ENCODE measurements at places on chromosomes 7 and 10.

DNA sequence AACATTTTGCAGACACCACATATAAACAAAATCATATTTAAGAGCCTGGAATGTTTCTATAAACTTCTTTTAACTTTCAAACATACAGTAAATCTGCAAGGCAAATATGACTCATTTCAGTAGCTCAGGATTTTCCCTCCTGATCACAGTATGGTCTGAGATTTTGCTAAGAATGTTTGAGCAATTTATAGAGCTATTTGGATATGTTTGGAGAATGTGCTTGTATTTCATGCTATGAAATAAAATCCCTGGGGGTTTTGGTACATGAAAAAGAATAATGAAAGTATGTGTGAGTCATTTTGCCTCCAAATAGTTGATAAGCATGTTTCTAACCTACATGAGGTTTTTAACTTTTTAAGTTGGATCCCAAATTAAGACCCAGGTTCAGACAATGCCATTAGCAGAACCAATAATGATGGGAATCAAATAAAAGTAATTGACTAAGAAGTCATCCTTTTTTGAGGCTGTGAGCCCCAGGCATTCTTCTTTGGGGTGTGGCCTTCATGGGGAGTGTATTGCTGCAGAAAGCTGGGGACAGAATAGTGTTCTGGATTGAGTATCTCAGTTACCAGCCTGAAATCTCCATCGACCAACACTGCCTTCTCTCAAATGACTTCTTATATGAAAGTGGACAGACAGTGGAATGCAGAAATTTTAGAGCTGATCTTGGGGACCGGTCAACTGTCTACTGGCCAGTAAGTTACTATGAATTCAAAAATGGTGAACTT is 66.1 kb upstream of the AGBL3 start:
- no peak for DNase-seq

DNA sequence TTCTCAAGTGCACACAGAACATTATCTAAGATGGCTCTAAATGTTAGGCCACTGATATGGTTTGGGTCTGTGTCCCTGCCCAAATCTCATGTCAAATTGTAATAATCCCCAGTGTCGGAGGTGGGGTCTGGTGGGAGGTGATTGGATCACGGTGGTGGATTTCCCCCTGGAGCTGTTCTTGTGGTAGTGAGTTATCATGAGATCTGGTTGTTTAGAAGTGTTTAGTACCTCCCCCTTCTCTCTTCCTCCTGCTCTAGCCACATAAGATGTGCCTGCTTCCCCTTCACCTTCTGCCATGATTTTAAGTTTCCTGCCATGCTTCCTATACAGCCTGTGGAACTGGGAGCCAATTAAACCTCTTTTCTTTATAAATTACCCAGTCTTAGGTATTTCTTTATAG is 11.2 kb upstream of the GSTK1 start:
- DNase-seq: no peak

- DNase-seq: no peak
These were observed 369.7 kb downstream of the LRMDA start for GRCh38 chr10:75801121-75801520.

GRCh38 chr7:33640741-33641140 is 264.6 kb upstream of the BMPER start:
- DNase-seq: no peak

- no peak for DNase-seq
These were observed 158.6 kb downstream of the INHBA start for GRCh38 chr7:41544241-41544640.

GRCh38 chr7:73830681-73831583 is at the start of gene CLDN4:
Gene CLDN4 (plus strand): TSS chr7:73830996. CDS start chr7:73831202, 206 bp downstream.
- no peak for DNase-seq

GRCh38 chr10:54620352-54620751 is 180.7 kb downstream of the PCDH15 start:
- no peak for DNase-seq

GRCh38 chr10:21754410-21755011 is 220.5 kb downstream of the MLLT10 start:
- DNase-seq: no peak

DNA sequence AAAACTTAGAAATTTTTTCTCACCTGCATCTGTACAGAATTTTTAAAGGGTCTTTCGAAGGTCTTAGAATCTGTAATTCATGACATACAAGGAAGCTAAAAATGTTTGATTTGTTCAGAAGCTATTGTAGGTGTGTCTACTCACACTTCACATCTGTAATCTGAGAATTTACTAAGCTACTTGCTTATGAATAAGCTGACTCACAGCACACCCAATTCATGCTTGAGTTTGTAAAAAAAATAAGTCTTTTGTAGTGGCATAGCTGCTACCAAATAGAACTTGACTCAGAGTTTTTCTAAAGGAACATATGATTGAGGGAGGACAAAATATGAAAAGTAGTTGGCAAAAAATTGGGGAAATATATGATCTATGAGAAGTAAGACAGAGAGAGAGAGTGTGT is 12.7 kb upstream of the AGR2 start:
- DNase-seq: no peak

DNA sequence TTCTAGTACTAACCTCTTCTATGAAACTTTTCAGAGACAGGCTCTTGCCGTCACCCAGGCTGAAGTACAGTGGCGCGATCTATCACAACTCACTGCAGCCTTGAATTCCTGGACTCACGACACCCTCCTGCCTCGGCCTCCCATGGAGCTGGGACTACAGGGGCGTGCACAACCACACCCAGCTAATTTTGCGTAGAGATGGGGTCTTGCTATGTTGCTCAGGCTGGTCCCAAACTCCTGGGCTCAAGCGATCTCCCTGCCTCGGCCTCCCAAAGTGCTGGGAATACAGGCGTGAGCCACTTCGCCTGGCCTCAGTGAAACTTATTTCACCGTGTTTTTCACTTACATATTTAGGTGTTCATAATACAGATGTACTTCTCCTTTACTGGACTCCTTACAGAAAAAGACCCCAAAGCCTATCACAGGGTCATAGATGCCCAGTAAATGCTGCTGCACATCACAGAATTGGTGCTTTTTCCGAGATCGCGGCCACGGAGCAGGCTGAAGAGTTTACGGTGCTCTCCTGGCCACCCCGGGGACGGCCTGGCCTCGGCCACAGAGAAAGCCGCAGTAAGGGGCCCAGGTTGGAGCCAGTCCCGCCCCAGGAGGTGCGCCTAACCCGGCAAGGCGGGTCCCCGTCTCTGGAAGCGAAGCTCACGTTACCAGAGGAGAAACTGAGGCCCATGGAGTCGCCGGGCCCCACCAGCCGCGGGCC is 595 bp downstream of the TBL2 start:
- DNase-seq: no peak

DNA sequence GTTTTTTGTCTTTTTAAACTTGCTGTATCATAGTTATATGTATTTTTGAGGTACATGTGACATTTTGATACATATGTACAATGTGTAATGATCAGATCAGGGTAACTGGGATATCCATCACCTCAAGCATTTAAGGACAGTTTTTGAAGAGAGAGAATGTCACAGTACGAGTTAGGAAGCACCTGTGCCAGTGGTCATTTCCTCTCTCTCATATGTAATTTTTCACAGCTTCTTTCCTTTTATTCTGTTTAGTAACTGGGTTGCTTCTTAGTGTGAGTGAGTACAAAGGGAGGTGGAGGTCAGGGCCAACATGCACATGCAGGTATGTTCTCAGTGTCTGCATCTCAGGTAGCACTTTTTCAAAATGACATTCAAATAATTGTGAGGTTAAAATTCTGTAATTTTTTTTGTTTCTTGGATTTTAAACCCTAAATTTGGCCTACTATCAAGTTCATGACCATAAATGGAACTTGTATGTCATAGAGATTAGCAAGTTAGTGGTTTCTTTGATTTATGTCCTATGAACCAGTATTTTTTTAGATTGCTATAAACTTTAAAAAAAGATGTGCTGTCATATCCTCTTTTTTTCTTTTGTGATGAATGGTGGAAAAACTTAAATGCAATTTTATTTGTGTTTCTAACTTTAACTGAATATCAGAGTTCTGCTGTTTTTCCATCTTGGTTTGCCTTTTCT is 42.7 kb downstream of the SNX10 start:
- no peak for DNase-seq

DNA sequence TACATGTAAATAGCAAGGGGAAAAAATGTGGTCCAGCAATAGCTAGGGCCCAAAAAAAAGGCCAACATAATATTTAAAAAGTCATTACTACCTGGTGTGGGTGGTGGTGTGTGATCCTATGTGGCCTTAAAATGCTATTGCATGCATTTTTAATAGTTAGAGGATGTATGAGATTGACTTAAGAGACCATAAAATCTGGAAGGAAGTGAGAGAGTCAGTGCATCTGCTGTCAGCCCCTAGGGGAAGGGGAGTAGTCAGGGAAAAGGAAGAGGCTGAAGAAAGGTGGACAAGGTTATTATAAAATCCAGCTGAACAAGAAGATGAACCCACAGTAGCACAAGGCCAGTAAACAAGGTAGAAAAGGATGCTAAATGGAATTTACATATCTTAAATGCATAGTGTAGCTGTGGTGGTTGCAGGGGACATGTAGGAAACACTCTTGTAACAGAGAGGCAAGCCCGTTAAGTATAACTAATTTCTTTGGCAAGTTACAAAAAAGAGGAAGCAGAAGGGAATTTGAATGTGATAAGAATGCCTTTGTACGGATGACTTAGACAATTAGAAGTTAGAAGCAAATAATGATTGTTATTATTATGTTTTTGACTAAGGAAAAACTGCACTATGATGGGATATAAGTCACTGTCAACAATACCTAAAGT is 11.9 kb upstream of the NDUFA5 start:
- DNase-seq: no peak

GRCh38 chr7:138663725-138664710 is 37.1 kb downstream of the SVOPL start:
- no peak for DNase-seq

DNA sequence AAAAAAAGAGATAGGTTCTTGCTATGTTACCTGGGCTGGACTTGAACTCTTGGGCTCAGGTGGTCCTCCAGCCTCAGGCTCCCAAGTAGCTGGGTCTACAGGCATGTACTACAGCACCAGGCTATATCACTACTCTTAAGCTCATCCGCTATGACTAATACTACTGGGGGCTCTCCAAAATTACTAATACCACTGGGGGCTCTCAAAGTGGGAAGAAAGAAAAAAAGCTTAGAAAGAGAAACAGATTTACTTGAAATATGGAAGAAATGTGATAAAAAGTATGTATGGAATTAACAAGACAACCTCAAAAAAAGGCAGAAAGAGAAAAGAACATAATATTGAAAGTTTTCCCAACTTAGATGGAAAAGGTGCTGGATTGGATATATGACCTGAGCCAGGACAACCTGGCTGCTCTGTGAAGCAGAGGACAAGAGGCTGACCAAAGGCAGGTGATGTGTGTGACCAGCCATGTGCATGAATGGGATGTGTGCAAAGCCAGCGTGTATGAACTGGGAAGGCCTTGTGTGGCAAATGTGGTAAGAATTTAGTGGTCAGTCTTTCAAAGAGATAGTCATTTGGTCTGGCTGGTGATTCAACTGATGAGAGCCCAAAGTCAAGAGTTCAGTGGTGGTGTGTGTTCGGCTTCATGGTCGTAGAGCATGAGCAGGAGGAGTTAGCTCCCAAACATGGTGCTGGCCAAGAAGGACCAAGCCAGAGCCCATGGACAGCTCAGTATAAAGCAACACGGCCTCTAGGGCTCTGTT is 232.4 kb upstream of the KLF14 start:
- no peak for DNase-seq

- no peak for DNase-seq
These were observed 22.1 kb upstream of the SYPL1 start for GRCh38 chr7:106134241-106134640.

DNA sequence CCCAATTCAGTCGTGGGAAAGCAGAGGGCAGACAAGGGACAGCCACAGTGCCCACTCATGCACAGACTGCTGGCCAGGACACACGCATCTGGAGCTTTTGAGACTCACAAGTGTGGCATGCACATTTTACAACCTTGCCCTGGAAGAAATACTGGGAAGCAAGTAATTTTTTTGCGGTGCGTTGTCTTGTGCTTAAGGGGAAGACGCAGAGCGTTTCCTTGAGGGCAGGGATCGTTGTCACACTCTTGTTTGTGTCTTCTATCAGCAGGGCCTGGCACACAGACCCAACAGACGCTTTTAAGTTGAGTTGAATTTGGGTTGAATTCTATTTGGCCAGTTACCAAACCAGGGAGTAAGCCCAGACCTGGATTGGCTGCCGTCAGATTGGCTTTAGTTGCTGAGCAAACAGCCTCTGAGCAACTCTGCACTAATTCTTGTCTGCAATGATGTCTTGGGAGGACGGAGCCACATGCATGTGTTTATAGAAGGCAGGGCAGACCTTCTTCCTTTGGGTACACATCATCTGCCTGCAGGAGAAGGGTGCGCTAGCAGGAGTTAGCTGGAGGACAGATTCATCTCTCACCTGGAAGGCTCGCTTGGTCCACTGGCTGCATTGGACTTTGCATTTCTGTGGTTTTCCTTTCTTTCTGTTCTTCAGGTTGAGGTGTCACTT is 38.4 kb downstream of the IL2RA start:
- no peak for DNase-seq

GRCh38 chr10:55746002-55746401 is 615.1 kb downstream of the ZWINT start:
- no peak for DNase-seq

GRCh38 chr10:24463611-24464426 is 254.9 kb downstream of the KIAA1217 start:
- no peak for DNase-seq

DNA sequence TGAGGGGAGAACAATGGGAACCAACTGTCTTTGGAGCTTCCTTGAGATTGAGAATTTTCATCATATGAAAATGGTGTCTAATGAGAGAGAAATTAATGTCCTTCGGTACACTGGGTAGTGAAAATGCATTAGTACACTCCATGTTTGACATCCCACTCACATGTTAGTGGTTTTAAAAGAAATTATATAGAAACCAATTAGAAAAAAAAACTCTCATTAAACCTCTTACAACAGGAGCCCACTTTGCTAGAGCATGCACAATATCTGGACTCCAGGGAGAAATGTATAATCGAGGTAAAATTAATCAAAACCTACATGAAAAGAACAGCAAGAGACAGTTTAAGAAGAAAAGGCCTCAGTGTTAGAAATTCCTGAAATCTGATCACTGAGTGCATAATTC is 79.2 kb upstream of the KCNIP2 start:
- no peak for DNase-seq
